ENCODE measurements at places on chromosomes 5 and 9. TPM values are rescaled to one million over a fixed set of nuclear protein-coding genes. Genes with fewer than 3 reads are reported as not detected.

The SVEP1 gene
- 5.5 TPM for total RNA-seq

The ARHGEF37 gene
- total RNA-seq, result 29.3 TPM

The MAP3K1 gene
- 3.0 TPM for total RNA-seq

The PPP2CA gene
- 136 TPM for total RNA-seq

The SPATA31A3 gene
- not detected for total RNA-seq

DNA sequence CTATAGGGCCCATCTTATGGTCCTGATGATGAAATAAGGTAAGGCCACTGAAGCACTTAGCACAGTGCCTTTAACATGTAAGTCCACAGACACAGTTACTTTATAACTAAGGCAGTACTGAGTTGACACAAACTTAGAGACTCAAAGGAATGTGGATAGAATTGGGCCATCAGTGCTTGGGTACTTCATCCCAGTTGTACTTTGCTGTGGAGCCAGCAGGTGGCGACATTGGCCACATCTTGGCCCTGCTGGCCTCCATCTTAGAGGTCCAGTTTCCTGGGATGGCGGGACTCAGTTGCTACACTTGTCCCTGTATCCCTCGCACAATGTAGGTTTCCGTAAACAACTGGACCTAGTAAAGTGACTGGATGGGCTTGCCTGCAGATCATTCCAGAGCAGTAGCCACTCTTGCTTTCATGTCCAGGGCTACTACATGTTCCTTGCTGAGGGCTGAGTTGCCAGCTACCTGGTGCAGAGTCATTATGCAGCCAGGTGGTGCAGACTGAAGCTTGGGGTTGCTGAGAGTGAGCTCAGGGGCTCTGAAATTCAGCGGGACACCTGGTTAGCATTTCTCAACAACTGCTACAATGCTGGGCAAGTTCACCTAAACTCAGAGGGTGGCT, 10.6 kb downstream of the MTAP start:
- no peaks in the 10 kb centered on the region for H3K4me1 ChIP-seq
- H3K27me3 ChIP-seq, result no peaks in the 10 kb centered on the region
- no peak overlapping the region for H3K27ac ChIP-seq
- H3K4me3 ChIP-seq, result no peak overlapping the region

DNA sequence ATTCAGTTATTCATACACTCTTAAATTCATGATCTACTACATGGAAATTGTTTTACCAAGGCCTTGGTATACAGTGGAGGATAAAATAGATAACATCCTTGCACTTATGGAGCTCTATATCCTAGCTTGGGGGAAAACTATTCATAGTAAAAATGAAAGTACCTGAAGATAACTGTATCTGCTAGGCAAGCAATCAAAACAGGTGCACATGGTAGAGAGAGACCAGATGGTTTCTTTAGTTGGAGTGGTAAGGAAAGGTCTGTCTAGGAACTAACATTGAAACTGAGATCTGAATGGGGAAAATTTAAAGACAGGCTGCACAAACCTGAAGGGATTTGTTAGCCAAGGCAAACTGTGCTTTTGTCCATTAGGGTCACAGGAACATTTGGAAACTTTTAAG, 11.1 kb upstream of the SLCO4C1 start:
- no peaks in the 10 kb centered on the region for H3K4me1 ChIP-seq
- H3K4me3 ChIP-seq, result no peak overlapping the region
- H3K27ac ChIP-seq, result no peak overlapping the region
- DNase-seq, result no peak
- H3K27me3 ChIP-seq, result no peaks in the 10 kb centered on the region

DNA sequence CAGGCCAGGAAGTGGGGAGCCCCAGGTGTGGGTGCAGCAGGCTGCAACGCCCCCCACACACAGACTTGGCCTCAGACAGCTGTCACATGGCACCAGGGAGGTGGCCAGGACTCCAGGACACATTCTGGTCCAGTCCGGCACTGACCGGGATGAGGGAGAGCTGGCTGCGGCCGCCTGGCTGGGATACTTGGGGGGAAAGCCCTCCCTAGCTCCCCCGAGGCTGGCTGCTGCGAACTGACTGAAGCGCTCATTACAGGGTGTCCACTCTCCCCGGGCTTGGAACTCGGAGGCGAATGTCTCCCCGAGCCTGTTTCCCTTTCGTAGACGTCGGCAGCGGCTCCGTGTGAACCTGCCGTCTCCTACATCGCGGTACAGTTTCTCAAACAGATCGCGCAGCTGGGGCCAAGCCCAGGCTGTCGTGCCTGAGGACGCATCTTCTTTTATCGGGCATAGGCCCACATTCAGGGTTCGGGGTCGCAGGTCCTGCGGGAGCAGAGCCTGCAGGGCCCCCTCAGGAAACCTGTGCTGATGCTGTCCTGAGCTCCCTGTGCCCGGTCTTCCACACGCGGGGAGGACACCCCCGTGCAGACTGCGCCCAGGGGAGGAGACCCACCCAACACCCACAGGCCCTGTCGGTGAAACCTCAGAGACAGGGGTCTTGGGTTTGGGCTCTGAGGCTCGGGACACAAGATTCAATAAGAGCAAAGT, 19.8 kb downstream of the NACC2 start:
- no peak overlapping the region for H3K4me3 ChIP-seq
- H3K27ac ChIP-seq, result no peak overlapping the region
- no peaks in the 10 kb centered on the region for H3K27me3 ChIP-seq
- peaks cover 24% of the 10 kb centered on the region for H3K4me1 ChIP-seq

GRCh38 chr5:33854733-33855151, 37.0 kb downstream of the ADAMTS12 start:
- no peaks in the 10 kb centered on the region for H3K4me1 ChIP-seq
- H3K27ac ChIP-seq, result no peak overlapping the region
- DNase-seq, result no peak
- H3K4me3 ChIP-seq, result no peak overlapping the region

GRCh38 chr5:147455822-147456450, 53.9 kb downstream of the DPYSL3 start:
- H3K4me3 ChIP-seq, result peak overlapping the region; percentile 77
- H3K27me3 ChIP-seq, result no peaks in the 10 kb centered on the region
- no peak for DNase-seq
- H3K4me1 ChIP-seq, result peaks cover 17% of the 10 kb centered on the region
- no peaks in the 10 kb centered on the region for H3K36me3 ChIP-seq

DNA sequence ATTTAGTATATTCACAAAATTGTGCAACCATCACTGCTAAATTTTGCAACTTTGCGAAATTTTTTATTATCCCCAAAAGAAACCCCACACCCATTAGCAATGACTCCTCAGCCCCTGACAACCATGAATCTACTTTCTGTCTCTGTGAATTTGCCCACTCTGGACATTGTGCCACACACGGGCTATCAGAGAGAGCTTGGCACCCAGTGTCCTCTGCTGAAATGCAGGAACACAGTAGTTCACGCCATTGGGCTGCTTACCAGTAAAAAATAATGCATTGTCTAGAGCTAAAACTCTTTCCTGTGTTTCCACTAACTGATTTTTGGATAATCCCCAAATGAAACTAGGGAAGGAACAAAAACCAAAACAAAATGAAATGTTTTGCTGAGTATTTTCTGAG, 60.0 kb downstream of the HRH2 start:
- DNase-seq, result no peak
- H3K4me3 ChIP-seq, result no peak overlapping the region
- no peaks in the 10 kb centered on the region for H3K36me3 ChIP-seq
- H3K4me1 ChIP-seq, result no peaks in the 10 kb centered on the region

DNA sequence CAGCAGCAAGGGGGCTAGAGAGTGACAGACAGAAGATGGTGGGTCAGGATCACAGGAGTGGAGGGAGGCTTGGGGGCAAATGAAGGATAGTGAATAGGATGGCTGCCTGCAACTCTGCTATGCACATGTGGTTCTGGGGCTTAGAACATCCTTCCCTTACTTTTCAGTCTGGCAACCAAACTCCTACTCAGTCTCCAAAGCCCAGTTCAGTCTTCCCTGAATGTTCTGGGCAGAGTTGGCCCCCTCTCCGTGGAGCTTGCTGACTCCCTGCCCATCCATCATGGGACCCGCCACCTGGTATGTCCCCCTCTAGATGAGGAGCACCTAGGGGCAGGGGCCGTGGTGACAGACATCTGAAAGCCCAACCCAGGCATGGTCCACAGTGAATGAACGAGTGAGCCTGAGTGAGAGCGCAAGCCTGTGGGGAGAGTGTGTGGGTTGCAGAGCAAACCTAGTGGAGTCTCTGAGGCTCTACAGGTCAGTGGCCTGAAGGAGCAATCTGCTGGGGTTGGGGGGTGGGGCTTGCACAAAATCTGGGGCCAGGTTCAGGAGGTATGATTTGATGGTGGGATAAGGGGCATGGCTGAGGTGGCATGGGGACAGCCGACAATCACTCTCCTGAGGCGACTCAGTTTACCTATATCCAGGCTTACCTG, 180.6 kb downstream of the FGF18 start:
- no peaks in the 10 kb centered on the region for H3K36me3 ChIP-seq
- no peaks in the 10 kb centered on the region for H3K4me1 ChIP-seq
- H3K27me3 ChIP-seq, result no peaks in the 10 kb centered on the region
- DNase-seq, result no peak
- no peak overlapping the region for H3K27ac ChIP-seq

- no peak overlapping the region for H3K27ac ChIP-seq
- H3K4me3 ChIP-seq, result no peak overlapping the region
- no peaks in the 10 kb centered on the region for H3K4me1 ChIP-seq
- H3K27me3 ChIP-seq, result no peaks in the 10 kb centered on the region
- H3K36me3 ChIP-seq, result no peaks in the 10 kb centered on the region
These were observed 140.7 kb downstream of the MTX3 start for GRCh38 chr5:79850316-79850822.

DNA sequence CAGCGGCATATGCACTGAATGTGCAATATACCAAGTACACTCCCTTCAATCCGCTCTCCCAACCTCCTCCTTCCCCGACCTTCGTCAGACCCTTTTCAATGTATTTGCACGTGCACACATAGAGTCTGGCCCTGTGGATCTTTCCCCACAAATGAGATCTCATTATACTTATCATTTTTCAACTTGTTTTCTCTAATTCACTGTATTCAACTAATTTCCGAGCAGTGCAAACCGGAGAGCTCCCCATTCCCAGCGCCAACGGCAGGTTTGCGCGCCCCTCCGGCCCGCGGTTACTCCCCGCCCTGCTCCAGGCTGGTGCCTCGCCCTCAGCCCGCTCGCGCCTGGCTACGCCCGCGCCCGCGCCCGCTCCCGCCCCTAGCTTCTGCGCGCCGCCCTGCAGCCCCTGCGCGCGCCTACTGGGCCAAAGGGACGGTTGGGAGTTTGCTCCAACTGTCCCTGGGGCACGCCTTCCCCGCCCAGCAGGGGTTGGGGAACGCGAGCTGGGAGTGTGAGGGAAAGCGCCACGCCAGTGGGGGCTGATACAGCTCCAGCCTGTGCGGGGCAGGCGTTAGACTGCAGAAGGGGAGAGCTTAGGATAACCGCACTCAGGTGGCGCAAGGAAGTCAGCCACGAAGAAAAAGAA, 3.3 kb upstream of the CDC20B start:
- no peak overlapping the region for H3K27ac ChIP-seq
- peak overlapping the region; percentile 53 for H3K4me3 ChIP-seq
- H3K4me1 ChIP-seq, result peaks cover 12% of the 10 kb centered on the region
- H3K36me3 ChIP-seq, result no peaks in the 10 kb centered on the region
- peaks cover 64% of the 10 kb centered on the region for H3K27me3 ChIP-seq

GRCh38 chr9:72589667-72590521, 68.5 kb downstream of the TMC1 start:
- no peaks in the 10 kb centered on the region for H3K36me3 ChIP-seq
- no peaks in the 10 kb centered on the region for H3K27me3 ChIP-seq
- no peak for DNase-seq
- H3K4me3 ChIP-seq, result no peak overlapping the region
- H3K4me1 ChIP-seq, result peaks cover 22% of the 10 kb centered on the region
- H3K27ac ChIP-seq, result no peak overlapping the region
